Tibial nerve (tissue), 4 donors: ENCODE measurements at places on chromosomes 12 and 14.
A peak's percentile ranks its signal among the peaks of the same experiment; 100 is the strongest.

DNA sequence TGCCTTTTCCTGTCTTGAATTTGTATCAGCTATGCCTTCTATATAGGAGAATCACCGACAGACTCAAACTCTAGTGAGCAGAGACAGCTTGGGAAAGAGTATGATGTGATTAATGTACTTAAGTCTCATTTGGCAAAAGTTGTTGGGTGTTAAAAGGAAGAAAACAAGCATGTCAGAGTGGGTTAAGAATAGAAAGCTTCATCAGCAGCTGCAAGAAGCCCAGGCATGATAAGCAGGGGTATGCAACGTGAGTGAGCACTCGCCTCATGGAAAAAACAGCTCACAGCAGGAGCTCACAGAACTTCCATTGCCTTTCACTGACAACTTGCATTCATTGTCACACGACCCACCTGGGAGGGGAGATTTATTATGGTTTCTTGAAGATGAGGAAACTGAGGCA is 35.9 kb upstream of the WNK1 start:
- no peak for DNase-seq

DNA sequence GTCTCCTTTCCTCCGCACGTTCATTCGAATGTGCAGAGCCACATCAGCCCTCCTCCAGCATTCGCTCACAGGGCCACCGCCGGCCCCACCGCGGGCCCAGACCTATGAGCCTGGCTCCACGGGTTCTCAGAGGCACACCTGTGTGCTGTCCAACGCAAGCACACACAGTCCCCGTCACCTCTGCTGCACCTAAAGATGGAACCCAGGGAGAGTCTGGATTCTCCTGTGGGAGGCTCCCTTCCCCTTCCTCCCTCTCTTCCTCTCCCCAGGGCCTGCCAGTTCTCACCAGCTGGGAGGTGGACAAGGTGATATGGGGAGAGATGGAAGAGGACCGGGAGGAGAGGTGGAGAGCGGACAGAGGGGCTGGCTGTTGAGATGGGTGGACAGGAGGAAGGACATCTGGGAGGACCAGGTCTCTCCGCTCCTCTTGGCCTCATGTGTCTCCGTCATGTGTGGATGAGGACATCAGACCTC is 4.9 kb upstream of the AQP6 start:
- no peak for DNase-seq

GRCh38 chr14:91078095-91078737 is 17.8 kb upstream of the RPS6KA5 start:
- no peak for DNase-seq

- DNase-seq = no peak
These were observed 2.3 kb downstream of the GNPNAT1 start for GRCh38 chr14:52789118-52789517.

DNA sequence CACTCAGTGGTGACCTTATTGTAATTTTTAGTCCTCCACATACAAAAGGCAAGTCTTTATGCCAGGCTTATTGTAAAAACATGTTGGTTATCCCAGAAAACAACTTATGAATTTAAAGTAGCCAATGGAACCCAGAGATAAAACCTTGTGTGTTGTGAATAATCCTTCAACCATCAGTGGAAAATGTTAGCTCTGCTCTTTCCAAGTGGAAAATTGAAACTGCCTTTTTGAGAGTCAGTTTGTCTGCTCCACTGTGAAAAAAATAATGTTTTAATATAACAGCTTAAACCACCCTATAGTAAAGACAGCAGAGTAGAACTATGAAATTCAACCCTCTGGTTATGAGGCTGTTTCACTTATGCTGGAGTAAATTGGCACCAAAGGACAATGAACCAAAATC is 112.0 kb downstream of the TTLL5 start:
- no peak for DNase-seq

DNA sequence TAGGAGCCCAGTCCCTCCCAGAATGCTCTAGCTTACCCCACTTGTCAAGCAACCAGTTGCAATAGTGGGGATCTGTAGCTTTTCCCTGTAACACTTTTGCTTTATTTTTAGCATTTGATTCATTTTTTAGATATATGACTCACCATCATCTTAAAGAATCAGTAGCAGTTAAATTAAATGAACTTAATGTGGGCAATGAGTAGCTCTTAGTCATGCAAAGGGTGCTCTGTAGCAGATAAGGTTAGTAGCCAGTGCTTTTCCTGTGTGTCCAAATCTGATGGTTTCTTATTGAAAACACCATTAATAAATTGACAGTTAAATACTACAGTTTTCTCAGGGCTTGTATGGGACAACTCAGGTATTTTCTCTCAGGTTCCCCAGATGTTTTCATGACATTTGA is 311.8 kb downstream of the RERGL start:
- DNase-seq = no peak

DNA sequence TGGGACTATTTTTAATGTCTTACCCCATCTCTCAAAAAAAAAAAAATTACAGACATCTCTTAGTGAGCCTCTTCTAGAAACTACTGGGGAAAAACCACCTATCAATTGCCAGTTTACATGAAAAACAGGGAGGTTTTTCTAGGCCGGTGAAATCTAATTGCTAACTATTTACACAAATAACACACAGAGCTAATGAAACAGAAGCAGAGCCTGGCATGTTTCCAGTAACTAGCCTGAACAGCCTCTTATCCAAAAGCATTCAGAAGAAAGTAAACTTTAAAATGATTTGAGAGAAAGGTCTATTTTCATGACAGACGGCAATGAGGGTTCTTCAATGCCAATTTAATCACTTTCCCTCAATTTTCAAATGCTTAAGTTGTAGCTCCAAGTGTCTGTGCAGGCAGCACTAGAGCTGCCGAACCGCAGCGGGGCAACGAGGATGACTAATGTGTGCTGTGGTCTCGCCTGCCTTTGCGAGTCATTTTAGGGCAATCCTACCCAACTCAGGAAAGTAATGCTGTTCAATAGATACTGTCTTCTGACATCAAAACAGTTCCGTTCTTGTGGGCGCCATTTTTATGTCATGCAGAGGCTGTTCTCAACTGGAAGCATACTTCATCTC is 84.6 kb downstream of the SETD3 start:
- DNase-seq = no peak

- DNase-seq = no peak
These were observed 442.7 kb upstream of the NOVA1 start for GRCh38 chr14:27040552-27040951.

- no peak for DNase-seq
These were observed 20.1 kb upstream of the AKAP5 start for GRCh38 chr14:64444984-64445845.

GRCh38 chr14:54637270-54638134 is 70.6 kb downstream of the SAMD4A start:
- DNase-seq = no peak

GRCh38 chr12:51378749-51379148 is 12.5 kb downstream of the GALNT6 start:
- no peak for DNase-seq

GRCh38 chr12:124694250-124694649 is 126.8 kb upstream of the NCOR2 start:
- DNase-seq = no peak

DNA sequence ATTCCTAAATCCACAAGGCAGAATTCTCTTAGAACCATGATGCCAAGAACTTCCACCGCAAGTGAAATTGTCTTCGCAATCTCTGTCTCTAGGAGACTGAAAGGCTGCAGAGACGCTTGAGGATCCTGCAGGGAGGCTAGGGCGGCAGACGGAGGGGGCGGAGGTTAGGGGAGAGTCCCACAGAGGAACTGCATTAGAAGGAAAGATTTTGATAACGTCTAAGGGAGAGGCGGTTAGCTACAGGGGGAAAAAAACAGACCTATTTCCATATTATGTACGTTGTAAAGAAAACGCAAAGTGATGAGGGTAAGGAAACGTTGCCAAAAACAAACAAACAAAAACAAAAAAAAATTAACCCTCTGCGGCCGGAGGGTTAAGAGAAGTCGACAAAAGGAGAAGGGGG is 595 bp downstream of the KLHL28 start:
- peak; percentile 42 for DNase-seq

GRCh38 chr12:31603546-31604009 is 12.6 kb upstream of the DENND5B start:
- no peak for DNase-seq

- no peak for DNase-seq
These were observed 2.2 kb upstream of the CLMN start for GRCh38 chr14:95321693-95322455.

- peak; percentile 41 for DNase-seq
These were observed 122.0 kb downstream of the TMEM117 start for GRCh38 chr12:43957732-43958372.

GRCh38 chr14:89429199-89430181 is 12.5 kb upstream of the FOXN3 start:
- DNase-seq = no peak

DNA sequence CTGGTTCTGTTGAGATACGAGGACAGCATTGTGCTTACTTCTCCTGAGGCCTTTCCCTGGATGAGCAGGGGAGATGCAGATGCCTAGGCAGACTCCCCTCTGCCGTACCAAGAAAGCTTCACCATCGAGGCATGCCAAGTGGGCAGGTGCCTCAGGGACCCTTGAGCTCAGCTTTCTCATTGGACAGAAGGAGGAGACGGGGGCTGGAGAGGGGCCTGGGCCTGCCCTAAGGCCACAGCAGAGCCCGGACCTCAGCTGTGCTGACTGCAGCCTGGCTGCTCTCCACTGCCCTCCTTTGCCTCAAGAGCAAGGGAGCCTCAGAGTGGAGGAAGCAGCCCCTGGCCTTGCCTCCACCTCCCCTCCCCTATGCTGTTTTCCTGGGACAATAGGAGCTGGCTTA is 23.4 kb downstream of the SERPINA1 start:
- no peak for DNase-seq

GRCh38 chr12:25152055-25152454 is 42.9 kb downstream of the DNAI7 start:
- no peak for DNase-seq

GRCh38 chr12:47818467-47819137 is 1.1 kb downstream of the HDAC7 start:
- DNase-seq = no peak

GRCh38 chr12:45762185-45763110 is 32.9 kb downstream of the ARID2 start:
- DNase-seq = peak; percentile 33

- DNase-seq = no peak
These were observed 37.3 kb upstream of the MYL2 start for GRCh38 chr12:110957652-110958051.

GRCh38 chr12:114254998-114255397 is 150.9 kb downstream of the TBX5 start:
- no peak for DNase-seq

GRCh38 chr12:132137483-132138125 is 6.5 kb downstream of the DDX51 start:
- no peak for DNase-seq

GRCh38 chr12:108875280-108875679 is 4.6 kb upstream of the DAO start:
- no peak for DNase-seq

- DNase-seq = peak; percentile 22
These were observed 68.2 kb upstream of the SLC24A4 start for GRCh38 chr14:92254786-92255185.

DNA sequence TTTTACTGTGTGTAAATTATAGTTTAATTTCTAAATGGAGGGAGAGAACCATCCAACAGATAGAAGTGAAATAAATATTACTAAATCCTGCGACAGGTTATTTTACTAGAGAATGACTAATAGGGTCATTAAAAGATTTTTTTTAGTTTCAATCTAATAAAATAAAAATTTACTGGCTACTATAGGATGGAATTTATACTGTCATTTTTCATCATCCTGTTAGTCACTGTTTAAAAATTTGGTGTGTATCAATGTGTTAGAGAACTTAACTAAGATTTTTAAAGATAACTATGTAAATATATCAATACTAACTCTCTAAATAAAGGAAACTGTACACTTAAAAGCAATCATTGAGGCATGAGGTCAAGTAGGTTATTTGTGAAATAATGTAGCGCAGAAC is 41.1 kb upstream of the CDKN3 start:
- DNase-seq = no peak

GRCh38 chr14:40273417-40273816 is 841.2 kb upstream of the FBXO33 start:
- no peak for DNase-seq

DNA sequence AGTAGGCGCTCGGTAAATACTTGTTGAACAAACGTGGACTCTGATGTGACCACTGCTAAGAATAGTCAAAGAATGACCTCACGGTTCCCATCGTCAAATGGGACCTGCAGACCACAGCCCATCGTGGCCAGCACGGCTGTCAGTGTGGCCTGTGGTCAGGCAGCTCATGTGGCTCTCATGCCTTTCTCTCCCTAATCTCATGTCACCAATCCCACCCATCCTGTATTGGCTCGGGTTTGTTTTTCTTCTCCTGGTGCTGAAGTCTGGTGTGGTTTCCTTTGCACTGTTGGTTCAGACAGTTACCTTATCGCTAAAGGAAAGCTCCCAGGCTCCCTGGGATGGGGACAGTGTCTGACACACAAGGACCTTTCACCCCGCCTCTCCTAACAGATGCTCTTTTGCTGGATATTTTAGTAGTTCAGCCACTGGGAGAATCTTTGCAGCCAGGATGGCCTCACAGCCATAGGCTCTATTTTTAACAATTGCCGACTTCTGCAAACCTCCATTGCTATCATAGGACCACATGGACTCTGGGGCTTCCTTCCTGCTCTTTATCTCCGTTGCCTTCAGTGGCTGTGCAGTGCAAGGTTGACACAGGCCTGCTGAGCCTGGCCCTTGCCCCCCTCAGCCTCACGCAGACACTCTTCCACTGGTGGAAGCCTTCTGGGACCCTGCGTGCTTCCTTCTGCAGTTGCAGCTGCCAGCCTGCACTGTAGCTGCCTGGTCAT is 293.1 kb upstream of the FKBP4 start:
- DNase-seq = no peak

- no peak for DNase-seq
These were observed 164.3 kb upstream of the PDZRN4 start for GRCh38 chr12:41023836-41024235.

DNA sequence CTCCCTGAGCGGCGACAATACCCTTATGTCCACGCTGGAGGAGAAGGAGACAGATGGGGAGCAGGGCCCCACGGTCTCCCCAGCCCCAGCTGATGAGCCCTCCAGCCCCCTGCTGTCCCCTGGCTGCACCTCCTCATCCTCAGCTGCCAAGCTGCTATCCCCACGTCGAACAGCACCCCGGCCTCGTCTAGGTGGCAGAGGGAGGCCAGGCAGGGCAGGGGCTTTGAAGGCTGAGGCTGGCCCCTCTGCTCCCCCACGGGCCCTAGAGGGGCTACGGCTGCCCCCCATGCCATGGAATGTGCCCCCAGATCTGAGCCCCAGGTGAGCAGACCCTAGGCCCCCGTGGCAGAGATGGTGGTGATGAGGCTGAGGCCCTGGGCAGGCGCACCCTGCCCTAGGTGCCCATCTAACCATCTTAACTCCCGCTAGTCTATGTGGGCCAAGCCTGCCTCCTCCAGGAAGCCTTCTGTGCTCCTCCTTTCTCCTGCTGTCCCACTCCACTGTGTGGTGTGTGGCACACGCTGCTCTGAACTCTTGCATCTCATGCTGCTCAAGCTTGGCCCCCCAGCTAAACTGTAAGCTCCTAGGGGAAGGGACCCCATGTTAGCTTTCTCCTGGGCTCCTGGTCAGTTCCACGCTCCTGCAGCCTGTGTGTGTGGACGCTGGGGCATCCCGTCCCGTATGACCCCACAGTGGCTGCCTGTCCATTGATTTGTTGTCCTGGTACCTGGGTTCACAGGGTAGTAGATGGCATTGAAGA is 12.1 kb downstream of the MCRS1 start:
- no peak for DNase-seq
